ENCODE measurements at places on chromosomes 12 and 14.
A peak's percentile ranks its signal among the peaks of the same experiment; 100 is the strongest.

DNA sequence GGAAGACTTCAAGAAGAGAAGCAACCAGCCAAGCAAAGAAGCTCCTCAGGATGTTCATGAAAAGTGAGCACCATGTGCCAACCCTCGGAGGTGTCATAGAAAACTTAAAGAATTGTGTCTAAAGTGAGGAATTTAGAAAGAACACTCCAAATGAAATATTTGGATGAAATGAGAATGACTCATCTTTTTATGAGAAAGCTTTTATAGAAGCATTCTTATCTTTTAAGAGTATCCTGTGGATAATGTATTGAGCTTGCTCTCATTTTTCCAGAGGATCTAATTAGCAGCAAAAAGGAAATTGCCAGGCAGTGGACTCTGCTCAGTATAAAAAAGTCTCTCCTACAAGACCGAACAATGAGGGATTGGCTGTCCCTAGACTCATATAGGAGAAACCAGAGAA, 454.9 kb downstream of the LRIG3 start:
- DNase-seq, result no peak

DNA sequence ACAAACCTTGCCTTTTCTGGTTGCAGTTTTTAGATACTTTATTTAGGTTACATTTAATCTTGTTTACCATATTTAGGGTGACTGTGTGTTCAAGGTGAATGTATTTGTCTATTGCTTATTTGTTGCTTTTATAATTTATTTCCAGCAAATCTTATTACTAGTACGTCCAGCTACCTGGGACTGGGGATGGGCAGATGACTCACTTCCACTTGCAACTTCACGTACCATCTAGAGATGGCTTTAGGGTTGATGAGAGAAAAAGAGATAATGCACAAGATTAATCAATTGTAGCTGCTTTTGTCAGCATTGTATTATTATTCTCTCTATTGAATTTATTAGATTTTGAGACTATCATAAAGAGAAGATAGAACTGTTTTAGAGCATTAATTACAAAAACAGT, 5.1 kb downstream of the MIPOL1 start:
- no peak for DNase-seq

DNA sequence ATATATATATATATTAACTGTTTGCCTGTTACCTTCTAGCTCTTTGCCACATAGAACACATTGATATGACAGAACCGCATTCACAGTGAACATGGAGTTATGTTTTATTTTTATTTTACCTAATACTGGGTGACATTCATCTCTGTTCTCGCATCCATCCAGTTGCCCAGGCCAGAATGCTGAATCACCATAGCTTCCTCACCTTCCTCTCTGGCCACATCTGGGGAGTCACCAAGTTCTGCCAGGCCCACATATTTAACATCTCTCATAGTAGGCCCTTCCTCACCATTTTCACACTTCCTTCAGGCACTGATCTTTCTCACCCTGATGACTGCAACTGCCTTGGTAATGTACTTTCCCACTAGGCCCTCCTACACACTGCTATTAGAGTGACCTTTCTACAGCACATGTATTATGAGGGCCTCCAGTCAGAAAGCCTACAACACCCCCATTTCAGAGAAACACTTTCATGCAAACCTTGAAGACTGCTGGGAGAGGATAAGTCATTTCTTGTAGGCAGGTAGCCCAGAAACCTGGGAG, 106.8 kb downstream of the LGR5 start:
- DNase-seq, result no peak

- DNase-seq, result peak; percentile 62
Observed at GRCh38 chr12:58412461-58413060, 471.2 kb downstream of the ATP23 start.

- DNase-seq, result peak; percentile 9
Observed at GRCh38 chr12:29242921-29243431, 93.9 kb downstream of the FAR2 start.

GRCh38 chr12:72285861-72286260, 13.7 kb downstream of the TRHDE start:
- DNase-seq, result no peak

DNA sequence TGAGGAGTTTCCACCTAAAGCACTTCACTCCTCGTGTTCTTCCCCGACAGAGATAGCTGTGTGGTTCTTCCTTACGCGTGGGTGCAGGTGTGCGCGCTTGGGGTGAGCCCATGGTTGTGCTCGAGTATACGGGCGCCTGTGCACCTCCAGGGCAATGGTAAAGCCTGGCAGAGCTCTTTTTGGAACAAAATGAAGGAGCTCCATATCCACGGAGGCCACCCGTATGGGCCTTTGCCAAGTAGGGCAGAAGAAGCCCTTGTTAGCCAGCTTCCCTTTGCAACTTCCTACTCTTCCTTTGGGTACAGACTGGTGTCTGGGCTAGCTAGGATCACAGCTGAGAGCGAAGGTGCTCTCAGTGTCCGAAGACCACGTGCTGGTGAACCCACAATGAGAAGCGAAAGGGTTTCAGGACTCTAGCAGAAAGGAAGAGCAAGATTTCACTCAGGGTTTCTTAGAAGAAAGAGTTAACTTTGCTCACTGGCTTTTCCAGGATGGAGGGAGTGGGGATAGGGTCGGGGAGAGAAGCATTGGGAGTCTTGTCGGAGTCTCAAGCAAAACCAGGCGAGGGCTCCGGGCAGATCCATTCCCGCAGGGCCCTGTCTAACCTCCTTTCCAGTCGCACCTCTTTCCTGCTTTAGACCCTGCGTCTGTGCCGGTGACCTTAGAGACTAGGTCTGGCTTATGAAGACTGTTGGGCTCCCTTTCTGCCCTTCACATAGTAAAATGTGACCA, 960 bp upstream of the LRFN5 start:
- DNase-seq, result no peak

GRCh38 chr12:7114851-7115250, 5.8 kb upstream of the C1RL start:
- DNase-seq, result no peak

GRCh38 chr12:64139021-64139420, 83.1 kb downstream of the KICS2 start:
- DNase-seq, result no peak

- no peak for DNase-seq
Observed at GRCh38 chr12:5170844-5171243, 127.2 kb downstream of the KCNA5 start.

GRCh38 chr12:104216521-104216924, 944 bp downstream of the TXNRD1 start:
- no peak for DNase-seq

DNA sequence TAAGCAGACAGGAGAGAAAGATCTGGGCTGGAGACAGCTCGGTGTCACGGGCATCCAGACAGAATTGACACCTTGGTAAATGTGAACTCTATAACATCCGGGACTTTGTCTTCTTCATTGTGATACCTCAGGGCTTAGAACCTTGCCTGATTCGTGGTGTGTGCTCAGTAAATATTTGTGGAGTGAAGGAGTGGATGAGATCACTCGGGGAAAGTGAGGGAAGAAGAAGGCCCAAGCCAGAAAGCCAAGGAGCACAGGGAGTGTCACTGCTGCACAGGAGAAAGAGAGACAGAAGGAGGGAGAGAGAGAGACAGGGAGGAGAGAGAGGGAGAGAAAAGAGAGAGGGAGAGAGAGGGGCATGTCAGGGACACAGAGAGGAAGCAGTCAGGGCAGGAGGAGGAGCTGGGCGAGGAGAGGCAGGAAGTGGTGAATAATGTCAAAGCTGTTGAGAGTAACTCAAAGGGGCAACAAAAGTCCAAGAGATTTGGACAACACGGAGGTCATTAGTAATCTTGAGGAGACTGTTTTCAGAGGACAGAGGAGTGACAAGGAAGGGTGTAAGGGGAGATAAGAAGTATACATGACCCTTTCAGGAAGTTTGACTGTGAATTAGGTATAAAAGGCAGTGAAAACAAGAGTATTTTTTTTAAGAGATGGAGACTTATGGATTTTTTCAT, 141.6 kb upstream of the MAX start:
- DNase-seq, result peak; percentile 40

GRCh38 chr12:117240081-117240755, 49.9 kb upstream of the FBXO21 start:
- DNase-seq, result no peak

DNA sequence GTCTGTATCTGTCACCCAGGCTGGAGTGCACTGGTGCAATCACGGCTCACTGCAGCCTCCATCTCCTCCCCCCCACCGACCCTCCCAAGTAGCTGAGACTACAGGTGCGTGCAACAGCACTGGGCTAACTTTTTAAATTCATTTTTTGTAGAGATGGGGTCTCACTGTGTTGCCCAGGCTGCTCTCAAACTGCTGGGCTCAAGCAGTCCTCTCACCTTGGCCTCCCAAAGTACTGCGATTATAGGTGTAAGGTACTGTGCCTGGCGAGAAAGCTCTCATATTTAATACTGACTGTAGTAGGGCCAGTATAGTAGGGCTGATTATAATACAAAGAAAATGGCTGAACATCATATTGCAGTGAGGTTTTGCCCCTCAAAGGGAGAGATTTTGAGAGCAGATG, 2.4 kb downstream of the RIC8B start:
- no peak for DNase-seq

DNA sequence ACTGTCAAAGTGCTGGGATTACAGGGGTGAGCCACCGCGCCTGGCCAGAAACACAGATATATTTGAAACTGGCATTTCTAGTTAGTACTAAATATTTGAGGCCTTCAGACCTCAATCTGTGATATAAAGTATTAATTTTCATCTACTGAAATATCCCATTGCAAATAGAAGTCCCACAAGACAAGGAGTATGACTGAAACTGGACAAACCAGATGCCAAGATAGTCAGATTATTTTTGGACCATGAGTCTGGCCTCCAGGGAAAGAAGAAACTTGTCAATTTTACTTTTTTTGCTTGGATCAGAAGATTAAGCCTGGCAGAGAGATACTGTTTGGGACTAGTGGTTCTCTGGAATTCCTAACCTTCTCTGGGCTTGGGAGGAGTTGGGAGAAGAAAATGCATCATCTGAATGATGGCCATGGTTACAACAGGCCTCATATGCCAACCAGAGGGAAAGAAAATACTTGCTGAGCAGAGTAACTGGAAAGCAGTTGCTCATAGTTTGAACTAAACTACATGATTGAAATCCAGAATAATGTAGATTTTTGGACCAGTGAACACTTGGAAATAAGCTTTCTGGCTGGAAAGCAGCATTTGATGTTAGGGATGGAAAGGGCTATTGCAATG, 2.9 kb upstream of the SMOC1 start:
- no peak for DNase-seq

DNA sequence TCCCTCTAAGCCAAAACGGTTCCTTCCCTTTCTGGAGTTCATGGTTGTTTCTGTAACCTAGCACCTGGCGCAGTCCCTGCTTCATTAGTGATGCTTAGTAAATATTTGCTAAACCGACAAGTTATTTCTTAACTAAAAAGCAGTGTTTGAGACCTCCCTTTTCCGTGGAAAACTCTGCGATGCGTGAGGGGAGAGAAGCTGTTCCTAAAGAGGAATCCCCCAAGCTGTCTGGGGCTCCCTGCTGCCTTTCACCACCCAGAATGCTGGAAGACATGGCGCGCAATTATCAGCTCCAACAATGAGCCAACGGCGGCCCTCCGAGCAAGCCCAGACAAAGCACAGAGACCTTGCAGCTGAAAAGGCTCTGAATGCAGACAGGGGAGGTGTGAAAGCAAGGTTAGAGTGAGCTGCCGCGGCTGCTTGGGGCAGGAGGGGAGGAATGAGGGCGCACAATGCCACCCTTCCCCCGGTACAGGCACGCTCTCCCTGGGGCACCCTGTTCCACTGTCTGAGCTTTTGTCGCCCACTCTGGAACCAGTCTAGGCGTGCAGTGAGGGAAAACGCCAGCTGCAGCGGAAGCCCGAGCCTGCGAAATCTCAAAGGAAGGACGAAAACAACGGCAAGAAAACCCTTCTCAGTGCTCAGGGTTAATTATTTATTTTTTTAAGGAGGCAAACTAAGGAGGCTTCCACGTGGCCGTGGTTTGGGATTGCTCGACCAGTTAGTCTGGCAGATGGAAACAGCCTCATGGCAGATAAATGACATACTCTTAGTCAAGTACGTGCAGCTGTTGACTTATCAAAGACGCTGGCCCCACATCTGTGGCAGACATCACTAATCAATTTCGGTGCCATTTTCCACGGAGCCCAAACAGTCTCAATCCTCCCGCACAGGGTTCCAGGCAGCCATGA, 66.3 kb downstream of the RBM19 start:
- peak; percentile 33 for DNase-seq

DNA sequence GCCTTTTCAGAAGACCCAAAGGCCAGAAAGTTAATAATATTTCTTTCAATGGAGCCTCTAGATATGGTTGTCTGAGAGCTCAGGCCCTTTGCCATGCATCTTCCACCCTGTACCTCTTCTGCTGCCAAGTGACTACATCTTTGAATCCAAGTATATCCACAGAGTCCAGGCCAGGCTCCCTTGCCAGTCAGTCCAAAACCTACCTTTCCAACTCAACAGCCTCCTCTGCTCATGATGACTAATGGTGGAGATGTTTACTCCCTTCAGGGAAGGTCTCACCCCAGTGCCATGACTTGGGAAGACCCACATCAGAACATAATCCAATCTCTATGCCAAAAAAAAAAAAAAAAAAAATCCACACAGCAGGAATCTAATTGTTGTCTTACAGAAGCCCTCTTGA, 20.4 kb downstream of the TTC9 start:
- no peak for DNase-seq

GRCh38 chr12:67710582-67710981, 62.0 kb downstream of the DYRK2 start:
- no peak for DNase-seq

- no peak for DNase-seq
Observed at GRCh38 chr14:91246051-91246852, 1.7 kb upstream of the GPR68 start.

- DNase-seq, result no peak
Observed at GRCh38 chr12:127903146-127903545, 363.8 kb upstream of the TMEM132C start.

- DNase-seq, result no peak
Observed at GRCh38 chr14:24861083-24861630, 188.8 kb downstream of the STXBP6 start.

DNA sequence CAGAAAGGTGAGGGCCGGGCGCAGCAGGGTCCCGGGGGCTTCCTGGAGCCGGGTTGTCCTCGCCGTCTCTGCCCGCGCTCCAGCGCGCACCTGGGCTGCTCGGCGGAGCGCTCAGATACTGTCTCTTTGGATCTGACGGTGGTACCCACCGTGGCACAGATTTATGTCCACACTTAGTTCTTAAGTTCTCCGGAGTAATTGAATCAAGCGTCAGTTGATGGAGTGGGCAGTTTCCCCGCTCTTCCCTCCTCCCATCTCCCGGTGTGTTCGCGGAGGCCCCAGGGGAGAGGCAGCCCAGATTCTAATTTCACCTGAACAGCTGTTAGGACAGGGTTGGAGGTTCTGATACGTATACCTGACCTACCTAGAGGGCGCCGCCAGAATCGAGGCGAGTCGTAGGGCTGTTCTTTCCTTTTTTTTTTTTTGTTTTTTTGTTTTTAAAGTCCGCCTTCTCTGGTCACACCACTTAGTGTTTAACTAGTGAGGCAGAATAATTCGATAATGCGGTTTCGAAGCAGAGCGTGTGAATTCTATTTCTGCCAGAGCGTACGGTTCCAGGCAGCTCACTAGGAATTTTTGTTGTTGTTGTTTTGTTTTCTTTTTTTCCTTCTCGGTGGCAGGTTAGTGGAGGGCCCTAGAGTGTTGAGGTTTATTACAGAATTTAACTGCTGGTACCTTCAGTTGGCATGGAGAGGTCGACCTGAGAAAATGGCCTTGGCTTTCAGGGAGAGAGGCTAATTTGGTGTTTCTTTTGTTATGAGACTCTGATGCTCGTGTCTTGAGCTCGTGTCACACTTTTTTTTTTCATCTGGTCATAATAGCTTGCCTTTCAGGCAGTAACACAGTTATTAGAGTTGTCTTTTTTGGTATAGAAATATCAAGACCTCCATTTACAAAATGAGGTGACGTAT, 22.3 kb upstream of the GNS start:
- DNase-seq, result no peak

All from hematopoietic multipotent progenitor cell treated with erythropoietin and hydrocortisone succinate and interleukin-3 and kit ligand, for 8 days (in vitro differentiated cells).